Effector memory CD8-positive, alpha-beta T cell (primary cell): ENCODE measurements at places on chromosomes 2 and 18.

DNA sequence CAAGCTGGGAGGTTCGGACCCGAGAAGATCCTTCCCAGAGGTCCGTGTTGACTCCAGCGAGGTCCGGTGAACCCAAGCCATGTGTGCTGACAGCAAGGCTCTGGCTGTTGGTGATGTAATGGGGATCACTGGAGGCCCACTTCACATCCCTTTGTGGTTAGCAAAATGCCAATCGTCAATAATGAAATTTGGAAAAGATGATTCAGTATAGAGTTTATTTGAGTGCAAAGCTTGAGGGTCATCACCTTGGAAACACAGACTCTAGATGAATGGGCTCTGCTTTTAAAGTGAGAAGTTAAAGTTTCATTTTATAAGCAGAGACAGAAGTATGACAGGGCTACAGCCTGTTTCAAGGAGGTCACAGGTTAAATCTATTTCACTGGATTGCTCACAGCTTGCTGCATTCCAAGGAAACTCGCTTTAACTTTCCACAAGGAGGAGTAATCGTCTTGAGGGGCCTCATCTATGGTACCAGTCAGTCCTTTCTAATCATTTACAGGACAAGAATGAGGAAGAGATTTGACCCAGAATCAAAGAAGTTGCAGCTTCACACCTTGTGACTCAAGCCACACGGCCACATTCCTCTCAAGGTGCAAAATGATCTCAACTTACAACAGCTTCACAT is 140.5 kb downstream of the TPO start:
- no peak overlapping the region for H3K4me3 ChIP-seq
- no peak overlapping the region for H3K27ac ChIP-seq
- no peak for DNase-seq
- H3K36me3 ChIP-seq: no peaks in the 10 kb centered on the region
- H3K27me3 ChIP-seq: peaks cover 9% of the 10 kb centered on the region

GRCh38 chr2:11492720-11493119 is 26.8 kb upstream of the E2F6 start:
- no peaks in the 10 kb centered on the region for H3K36me3 ChIP-seq
- no peak overlapping the region for H3K4me3 ChIP-seq
- no peak overlapping the region for H3K27ac ChIP-seq
- no peak for DNase-seq
- no peaks in the 10 kb centered on the region for H3K27me3 ChIP-seq

DNA sequence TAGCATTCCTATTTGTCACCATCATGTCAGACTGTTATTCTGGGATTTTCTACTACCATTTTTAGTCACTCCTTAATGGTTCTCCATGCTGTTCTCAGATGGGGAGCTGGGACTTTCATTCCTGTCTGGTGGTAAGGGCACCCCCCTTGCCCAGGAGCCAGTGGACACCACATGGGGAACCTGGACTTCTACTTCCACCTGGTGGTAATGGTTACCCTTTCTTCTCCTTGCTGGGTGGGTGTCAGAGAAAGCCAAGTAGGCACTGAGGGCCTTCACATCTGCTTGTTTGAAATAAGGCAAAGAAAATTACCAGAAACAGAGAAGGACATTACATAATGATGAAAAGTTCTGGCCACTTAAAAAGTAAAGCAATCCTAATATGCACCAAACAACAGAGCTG is 239.8 kb downstream of the FHOD3 start:
- no peak overlapping the region for H3K4me3 ChIP-seq
- H3K36me3 ChIP-seq: peaks cover 3% of the 10 kb centered on the region
- H3K27ac ChIP-seq: no peak overlapping the region
- H3K27me3 ChIP-seq: peaks cover 5% of the 10 kb centered on the region

- peak; percentile 35 for DNase-seq
- no peak overlapping the region for H3K27ac ChIP-seq
- no peaks in the 10 kb centered on the region for H3K4me1 ChIP-seq
Observed at GRCh38 chr2:42974721-42975717, 182.6 kb upstream of the HAAO start.

GRCh38 chr2:99354070-99354469 is 16.9 kb downstream of the EIF5B start:
- H3K27me3 ChIP-seq: no peaks in the 10 kb centered on the region
- no peak overlapping the region for H3K27ac ChIP-seq
- H3K4me1 ChIP-seq: peaks cover 51% of the 10 kb centered on the region

DNA sequence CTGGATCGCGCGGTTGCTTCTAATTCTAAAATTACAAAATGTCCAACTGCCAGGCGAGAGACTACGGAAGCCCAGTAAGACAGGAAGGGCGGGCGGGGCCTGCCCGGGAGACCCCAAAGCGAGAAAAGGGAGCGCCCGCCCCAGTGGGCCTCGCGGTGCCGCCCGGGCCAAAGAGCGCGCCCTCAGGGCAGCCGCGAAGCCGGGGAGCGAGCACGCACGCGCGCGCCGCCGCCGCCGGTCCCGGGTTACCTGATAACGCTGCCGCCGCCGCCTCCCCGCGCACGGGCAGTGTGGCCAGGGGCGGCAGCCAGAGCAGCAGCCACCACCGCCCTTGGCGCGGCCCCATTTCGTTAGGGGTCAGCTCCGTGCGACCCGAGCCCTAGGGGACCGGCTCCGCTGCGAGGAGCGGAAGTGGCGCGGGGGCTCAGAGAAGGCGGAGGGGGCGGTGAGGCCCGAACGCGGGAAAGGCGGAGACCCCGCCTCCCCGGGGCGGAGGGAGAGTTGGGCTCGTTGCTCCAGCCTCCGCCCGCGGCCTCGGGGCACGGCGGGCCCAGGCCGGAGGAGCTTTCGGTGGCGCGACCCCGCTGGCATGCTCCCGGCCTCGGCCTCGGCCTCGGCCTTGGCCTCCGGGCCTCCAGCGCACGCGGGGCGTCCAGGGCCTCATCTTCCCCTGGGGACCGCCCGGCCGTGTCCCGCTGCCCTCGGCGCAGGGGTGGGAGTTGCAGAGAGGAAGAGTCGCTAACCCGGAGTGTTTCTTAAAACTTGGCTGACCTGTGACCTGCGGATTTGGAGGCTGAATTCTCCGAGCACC is at the start of gene NEMP2:
Gene NEMP2 (minus strand): TSS at position 413 of the 811 bp plus-strand sequence. CDS start 67 bp downstream, at position 346.
- peaks cover 25% of the 10 kb centered on the region for H3K4me1 ChIP-seq
- H3K36me3 ChIP-seq: peaks cover 12% of the 10 kb centered on the region
- H3K27me3 ChIP-seq: no peaks in the 10 kb centered on the region
- H3K4me3 ChIP-seq: peak within 1 kb of the TSS; percentile 95
- DNase-seq: peak; percentile 72

GRCh38 chr2:217099561-217099960 is 239.7 kb upstream of the TNP1 start:
- H3K4me1 ChIP-seq: no peaks in the 10 kb centered on the region
- H3K27me3 ChIP-seq: no peaks in the 10 kb centered on the region
- no peak overlapping the region for H3K4me3 ChIP-seq

GRCh38 chr2:191501561-191502168 is 176.3 kb upstream of the NABP1 start:
- peaks cover 45% of the 10 kb centered on the region for H3K27me3 ChIP-seq
- H3K36me3 ChIP-seq: peaks cover 3% of the 10 kb centered on the region
- no peak overlapping the region for H3K4me3 ChIP-seq
- no peaks in the 10 kb centered on the region for H3K4me1 ChIP-seq
- no peak for DNase-seq

GRCh38 chr2:20156836-20157192 is 68.1 kb downstream of the SDC1 start:
- peaks cover 4% of the 10 kb centered on the region for H3K36me3 ChIP-seq
- no peak overlapping the region for H3K27ac ChIP-seq
- H3K27me3 ChIP-seq: peaks cover 38% of the 10 kb centered on the region
- no peak overlapping the region for H3K4me3 ChIP-seq

DNA sequence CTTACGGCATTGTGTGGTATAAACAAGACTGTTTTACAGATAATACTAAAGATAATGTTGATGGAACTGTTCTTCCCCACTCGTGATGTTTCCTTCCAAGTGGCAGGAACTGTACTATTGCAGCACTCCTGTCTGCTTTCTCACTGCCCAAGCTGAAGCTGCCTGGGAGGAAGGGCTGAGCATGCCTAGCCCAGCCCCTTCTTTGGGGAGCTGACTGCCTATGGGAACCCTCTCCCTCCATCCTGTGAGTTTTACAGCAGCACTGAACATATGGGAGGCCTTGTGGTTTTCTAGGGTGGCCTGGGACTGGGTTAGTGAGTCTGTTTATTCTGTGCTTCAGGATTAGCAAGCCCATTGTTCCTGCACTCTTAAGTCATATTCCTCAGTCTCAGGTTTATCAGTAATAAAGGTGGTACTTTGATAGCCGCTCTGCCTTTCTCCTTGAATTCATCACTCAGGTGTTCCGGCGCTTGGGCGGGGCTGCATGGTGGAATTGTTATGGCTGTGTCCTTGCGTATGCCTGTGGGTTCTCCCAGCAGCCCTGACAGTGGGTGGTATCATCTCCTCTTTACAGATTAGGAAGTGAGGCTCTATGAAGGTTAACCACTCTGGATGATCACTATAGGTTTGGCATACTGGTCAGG is 379.7 kb downstream of the PTPRM start:
- DNase-seq: no peak
- H3K4me3 ChIP-seq: peak overlapping the region; percentile 71
- H3K36me3 ChIP-seq: no peaks in the 10 kb centered on the region
- peaks cover 16% of the 10 kb centered on the region for H3K4me1 ChIP-seq

- no peak overlapping the region for H3K27ac ChIP-seq
- no peaks in the 10 kb centered on the region for H3K36me3 ChIP-seq
- no peaks in the 10 kb centered on the region for H3K27me3 ChIP-seq
- DNase-seq: no peak
- peaks cover 1% of the 10 kb centered on the region for H3K4me1 ChIP-seq
Observed at GRCh38 chr18:49201464-49201863, 250.7 kb upstream of the SMAD7 start.

DNA sequence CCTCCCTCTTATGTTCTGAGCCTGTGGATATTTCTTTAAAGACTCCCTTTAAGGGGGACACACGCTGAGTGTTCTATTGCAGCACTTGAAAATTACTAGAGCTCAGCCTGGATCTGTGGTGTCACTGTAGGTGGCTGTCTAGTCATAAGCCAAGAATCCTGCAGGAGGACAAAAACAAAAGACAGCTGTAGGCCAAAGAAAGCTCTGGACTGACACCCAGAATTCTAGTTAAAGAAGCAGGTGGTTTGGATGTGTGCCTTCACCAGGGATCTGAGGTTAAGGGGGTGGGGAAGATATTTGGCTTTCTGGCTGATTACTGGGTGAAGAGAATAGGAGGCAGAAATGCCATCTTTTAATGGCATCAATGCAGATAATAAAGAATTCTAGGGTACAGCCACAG is 842.5 kb upstream of the NXPH2 start:
- no peak overlapping the region for H3K27ac ChIP-seq
- H3K4me1 ChIP-seq: no peaks in the 10 kb centered on the region
- no peak for DNase-seq
- no peaks in the 10 kb centered on the region for H3K27me3 ChIP-seq
- H3K4me3 ChIP-seq: no peak overlapping the region

DNA sequence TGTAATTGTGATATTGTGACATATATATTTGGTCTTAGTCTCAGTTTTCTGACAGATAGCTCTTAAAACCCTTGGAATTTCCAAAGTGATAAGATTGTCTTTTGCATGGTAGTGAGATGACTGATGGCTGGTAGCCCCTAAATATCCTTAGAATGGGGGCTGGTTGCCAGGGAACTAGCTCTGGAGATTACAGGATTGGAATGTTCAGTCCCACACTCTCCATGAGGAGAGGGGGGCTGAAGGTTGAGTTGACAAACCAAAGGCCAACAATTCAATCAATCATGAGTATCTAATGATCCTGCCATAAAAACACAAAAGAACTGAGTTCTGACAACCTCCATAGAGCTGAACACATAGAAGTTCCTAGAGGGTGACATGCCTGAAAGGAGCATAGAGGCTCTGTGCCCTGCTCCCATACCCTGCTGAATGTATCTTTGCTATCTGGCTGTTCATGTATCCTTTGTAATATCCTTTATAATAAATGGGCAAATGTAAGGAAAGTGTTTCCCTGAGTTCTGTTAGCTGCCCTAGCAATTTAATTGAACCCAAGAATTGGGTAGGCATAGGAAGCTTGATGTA is 1680.3 kb upstream of the PIK3C3 start:
- no peak overlapping the region for H3K27ac ChIP-seq
- H3K4me1 ChIP-seq: no peaks in the 10 kb centered on the region
- no peaks in the 10 kb centered on the region for H3K36me3 ChIP-seq
- DNase-seq: no peak
- H3K27me3 ChIP-seq: no peaks in the 10 kb centered on the region

GRCh38 chr18:46903406-46903805 is 13.9 kb downstream of the PIAS2 start:
- no peak overlapping the region for H3K27ac ChIP-seq
- no peaks in the 10 kb centered on the region for H3K27me3 ChIP-seq
- peaks cover 15% of the 10 kb centered on the region for H3K36me3 ChIP-seq
- no peak for DNase-seq
- peaks cover 3% of the 10 kb centered on the region for H3K4me1 ChIP-seq

GRCh38 chr2:201642086-201642578 is 1.2 kb downstream of the TMEM237 start:
- peak overlapping the region; percentile 94 for H3K4me3 ChIP-seq
- H3K27me3 ChIP-seq: no peaks in the 10 kb centered on the region
- peaks cover 14% of the 10 kb centered on the region for H3K36me3 ChIP-seq

DNA sequence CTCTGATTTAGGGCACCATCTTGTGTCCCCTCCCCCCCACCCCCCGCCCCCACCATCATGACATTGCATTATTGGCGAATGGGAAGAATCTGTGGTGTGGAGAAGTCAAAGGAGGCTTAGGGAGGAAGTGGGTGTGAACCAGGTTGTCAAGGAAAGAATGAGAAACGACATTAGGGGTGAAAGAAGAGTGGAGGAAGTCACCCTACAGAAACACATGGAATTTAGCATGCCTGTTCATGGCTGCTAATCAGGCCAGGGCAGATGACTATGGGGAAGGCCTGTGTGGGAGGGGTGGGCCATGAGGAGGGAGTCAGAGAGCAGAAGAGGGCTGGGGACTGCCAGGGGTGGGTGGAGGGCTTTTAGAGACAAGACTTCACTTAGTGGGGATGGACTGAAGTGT is 81.6 kb downstream of the AOX1 start:
- H3K27me3 ChIP-seq: peaks cover 26% of the 10 kb centered on the region
- no peak overlapping the region for H3K27ac ChIP-seq
- no peaks in the 10 kb centered on the region for H3K36me3 ChIP-seq
- DNase-seq: no peak

DNA sequence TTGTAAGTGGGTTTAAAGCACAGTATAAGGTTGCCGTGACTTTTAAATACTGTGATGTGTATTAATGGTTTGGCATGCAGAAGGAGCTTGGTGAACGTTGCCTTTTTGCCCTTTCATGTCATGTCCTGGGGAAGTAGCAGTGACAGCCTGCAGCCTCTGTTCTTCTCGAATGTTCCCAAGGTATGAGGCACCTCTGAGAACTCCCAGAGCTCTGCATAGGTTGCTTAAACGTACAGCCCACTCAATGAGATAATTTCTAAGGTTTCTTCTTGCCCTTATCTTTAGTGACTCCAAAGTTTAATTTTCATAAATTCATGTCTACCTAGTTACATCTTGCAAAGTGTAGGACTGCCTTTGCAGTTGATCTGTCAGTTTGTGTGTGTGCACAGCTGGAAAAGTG is 36.7 kb downstream of the PARD3B start:
- H3K27ac ChIP-seq: no peak overlapping the region
- H3K36me3 ChIP-seq: no peaks in the 10 kb centered on the region
- H3K4me3 ChIP-seq: no peak overlapping the region
- no peak for DNase-seq
- H3K4me1 ChIP-seq: no peaks in the 10 kb centered on the region
